ENCODE measurements at places on chromosomes 13 and 19.

GRCh38 chr13:20140487-20140886 is 20.4 kb downstream of the GJA3 start:
- DNase-seq = no peak

GRCh38 chr13:60150538-60150937 is 13.2 kb downstream of the DIAPH3 start:
- no peak for DNase-seq

GRCh38 chr19:49809160-49809940 is 3.7 kb downstream of the FUZ start:
- peak; percentile 30 for DNase-seq

DNA sequence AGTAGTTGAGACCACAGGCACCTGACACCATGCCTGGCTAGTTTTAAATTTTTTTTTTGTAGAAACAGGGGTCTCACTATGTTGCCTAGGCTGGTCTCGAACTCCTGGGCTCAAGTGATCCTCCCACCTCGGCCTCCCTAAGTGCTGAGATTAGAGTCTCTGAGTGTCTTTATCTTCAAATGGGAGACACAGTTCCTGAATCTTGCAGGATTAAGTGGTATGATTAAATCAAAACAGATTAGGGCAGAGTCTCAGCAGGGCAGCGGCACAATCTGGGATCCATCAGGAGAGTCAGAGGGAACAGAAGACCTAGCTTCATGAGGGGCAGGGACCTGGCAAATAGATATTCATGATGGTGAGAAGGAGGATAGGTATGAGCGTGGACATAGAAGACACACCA is 953 bp downstream of the RLN3 start:
- DNase-seq = no peak

GRCh38 chr13:50268500-50268899 is 253.3 kb downstream of the KCNRG start:
- no peak for DNase-seq

DNA sequence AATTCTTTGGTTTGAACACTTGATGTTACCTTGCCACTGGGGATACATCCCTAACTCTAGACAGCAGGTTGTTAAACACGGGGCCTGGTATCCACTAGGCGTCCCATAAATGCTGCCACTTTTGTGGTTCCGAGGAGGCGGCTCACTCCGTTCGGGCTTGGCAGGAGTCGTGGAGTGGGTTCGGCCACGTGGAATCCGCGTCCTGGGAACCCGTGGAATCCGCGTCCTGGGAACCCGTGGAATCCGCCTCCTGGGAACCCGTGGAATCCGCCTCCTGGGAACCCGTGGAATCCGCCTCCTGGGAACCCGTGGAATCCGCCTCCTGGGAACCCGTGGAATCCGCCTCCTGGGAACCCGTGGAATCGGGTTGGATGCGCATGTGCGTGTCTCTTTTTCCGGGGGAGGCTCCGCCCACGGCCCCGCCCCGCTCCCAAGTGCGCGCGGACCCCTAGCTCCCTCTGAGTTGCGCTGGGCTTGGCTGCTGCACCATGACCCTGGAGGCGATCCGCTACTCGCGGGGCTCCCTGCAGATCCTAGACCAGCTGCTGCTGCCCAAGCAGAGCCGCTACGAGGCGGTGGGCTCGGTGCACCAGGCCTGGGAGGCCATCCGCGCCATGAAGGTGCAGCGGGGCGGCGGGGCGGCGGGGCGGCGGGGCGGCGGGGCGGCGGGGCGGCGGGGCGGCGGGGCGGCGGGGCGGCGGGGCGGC is at the start of gene MRI1:
Gene MRI1 (plus strand): TSS at position 422 of the 707 bp plus-strand sequence. CDS start 67 bp downstream, at position 489.
- DNase-seq = peak; percentile 39

DNA sequence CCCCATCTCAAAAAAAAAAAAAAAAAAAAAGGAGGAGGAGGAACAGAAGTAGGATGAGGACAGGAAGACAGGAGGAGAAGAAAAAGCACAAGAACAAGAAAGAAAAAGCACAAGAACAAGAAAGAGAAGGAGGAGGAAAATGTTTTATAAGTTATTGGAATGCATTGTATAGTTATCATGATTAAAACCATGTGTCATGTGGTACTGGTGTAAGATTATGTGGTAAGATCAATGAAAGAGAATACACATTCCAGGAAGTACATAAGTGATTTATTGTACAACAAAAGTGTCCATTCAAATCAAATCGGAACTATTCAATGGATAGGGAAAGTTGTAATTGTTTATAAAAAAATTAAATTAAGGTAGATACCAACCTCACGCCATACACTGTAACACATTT is 167.7 kb downstream of the MZT1 start:
- DNase-seq = no peak

DNA sequence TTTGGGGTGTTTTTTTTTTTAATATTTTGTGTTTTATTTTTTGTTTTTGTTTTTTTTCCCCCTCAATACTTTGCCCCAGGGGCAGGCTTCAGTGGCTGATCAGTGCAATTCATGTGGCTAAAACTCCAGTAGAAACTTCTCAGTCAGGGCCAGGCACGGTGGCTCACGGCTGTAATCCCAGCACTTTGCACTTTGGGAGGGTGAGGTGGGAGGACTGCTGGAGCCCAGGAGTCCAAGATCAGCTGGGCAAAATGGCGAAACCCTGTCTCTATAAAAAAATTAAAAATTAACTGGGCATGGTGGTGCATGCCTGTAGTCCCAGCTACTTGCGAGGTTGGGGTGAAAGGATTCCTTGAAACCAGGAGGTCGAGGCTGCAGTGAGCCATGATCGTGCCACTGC is 17.4 kb upstream of the ATP8A2 start:
- DNase-seq = no peak

DNA sequence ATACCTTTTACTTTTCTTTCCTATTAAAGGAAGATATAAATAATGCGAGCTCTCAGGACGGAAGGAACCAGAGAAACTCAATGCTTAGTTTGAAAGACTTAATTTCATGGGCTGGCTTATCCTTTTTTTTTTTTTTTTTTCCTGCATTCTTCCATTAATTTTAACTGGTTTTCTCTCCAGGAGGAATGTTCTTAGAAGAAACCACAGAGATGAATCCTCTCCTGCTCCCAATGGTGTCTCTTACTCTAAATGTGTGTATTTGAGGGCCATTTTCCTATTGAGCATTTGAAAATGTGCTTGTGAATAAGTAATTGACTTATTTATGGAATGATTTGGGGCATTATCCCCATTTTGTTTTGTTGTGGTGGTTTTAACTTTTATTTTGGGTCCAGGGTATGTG is 494.9 kb downstream of the FOXO1 start:
- no peak for DNase-seq

DNA sequence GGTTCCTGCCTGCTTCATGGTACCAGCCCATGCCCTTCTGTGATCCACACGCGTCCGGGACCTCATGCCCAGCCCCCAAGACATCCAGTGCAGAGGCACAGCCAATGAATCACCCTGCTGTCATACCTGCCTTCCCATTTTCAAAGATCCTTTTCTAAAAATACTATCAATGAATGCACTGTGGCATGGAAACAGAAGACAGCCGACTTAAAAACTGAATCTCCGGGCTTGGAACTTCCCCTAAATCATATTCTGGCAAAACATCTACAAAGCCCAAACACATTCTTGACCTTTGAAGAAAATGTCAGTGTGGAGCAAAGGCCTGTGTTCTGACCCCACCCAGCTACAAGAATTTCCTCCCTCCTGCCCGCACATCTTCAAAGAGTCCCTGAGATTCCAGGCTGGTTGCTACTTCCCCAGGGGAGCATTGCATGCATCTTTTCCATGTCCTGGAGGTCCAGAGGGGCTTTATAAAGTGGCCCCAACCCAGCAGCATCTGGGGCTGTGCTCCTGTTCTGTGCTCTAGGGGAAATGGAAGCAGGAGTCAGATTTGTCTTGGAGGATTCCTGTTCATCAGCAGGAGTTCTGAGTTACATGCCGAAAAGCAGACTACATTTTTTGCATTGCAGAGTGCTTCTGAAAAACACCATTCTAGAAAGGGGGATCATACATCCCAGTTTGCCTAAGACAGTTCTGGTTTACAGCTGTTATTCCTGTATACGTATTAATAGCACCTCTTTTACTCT is 135.2 kb downstream of the USP12 start:
- no peak for DNase-seq

- DNase-seq = no peak
These were observed 3.7 kb upstream of the HSH2D start for GRCh38 chr19:16139752-16140151.

GRCh38 chr13:64531400-64531799 is 2698.7 kb downstream of the PCDH9 start:
- no peak for DNase-seq

GRCh38 chr19:39363901-39364457 is 21.8 kb downstream of the SAMD4B start:
- DNase-seq = no peak

GRCh38 chr13:96018135-96018534 is 35.1 kb downstream of the UGGT2 start:
- no peak for DNase-seq

DNA sequence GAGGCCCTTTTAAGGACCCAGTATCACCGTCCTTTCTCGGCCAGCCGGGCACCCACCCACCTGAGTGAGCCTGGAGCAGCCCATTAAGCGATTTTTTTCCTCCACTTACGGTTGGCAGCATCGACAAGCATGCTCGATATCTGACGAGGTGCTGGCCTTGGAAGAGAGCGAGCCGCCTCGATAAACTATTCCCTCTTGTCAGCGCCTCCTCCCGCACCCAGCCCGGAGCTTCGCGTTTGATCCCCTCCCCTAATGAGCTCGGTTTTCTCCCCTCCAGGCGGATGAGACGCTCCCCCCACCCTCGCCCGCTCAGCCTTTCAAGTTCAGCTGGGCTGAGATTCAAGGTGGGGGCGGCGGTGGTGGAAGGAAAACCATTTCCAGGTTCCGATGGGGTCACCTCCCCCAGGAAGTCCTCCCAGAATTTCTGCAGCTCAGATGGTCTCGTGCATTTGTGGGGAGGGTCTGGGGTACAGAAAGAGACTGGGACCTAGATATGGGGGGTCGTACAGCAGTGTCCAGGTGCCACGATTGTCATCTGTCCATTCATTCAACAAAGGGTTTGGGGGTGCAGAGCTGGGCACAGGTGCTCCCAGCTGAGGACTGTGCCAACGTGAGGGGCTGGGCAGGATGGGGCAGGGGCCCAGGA is 18.9 kb upstream of the ONECUT3 start:
- no peak for DNase-seq

GRCh38 chr13:25213715-25214114 is 41.6 kb upstream of the AMER2 start:
- no peak for DNase-seq

- no peak for DNase-seq
These were observed 59.4 kb upstream of the SPRY2 start for GRCh38 chr13:80400164-80400864.

GRCh38 chr13:26628706-26629105 is 71.2 kb downstream of the WASF3 start:
- no peak for DNase-seq

DNA sequence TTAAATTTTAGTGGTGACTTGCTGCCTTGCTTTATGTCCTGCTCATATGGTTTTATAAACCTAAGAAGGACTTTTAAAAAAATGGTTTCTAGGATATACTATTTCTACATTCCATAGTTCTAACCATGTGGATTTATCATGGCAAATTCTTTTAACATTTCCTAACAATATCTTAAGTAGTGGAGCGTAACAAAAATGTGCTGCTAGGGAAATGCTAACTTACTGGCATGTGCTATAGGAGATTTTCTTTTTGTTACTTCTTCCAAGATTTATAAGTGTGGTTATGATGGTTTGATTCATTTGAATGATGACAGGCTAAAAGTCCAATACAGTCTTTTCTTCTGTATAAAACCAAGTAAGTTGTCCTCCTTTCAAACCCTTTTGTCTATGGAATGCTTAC is 713.7 kb downstream of the SLITRK1 start:
- DNase-seq = no peak

DNA sequence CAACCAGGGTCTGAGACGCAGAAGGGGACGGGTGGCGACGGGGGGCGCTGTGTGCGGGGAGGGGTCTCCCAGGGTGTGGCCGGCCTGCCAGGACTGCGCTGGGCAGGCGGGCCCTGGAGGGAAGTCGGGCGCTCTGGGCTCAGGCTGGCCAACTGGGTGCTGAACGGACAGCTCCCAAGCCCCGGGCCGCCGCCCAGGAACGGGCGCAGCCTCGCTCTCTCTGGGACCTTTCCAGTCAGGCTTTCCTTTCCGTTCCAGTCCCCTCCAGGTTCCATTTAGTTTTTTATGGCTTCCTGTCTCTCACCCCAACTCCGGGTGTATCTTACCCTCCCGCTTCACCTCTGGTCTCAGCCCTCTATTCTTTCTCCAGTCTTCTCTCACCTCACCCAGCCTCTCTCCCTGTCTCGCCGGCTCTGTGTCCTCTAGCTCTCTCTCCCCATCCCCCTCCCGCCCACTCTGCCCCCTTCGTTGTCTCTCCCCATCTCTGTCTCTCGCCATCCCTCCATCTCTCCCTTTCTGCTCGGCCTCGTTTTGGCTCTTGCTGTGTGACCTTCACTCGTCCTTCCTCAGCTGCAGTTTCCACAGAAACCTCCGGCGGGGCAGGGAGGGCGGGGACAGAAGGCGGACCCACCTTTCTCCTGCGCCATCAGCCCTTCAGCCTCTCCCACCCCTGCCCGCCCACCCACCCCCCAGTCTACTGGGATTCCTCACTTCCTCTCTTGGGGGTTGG is 3.3 kb upstream of the ATP1A3 start:
- peak; percentile 58 for DNase-seq

DNA sequence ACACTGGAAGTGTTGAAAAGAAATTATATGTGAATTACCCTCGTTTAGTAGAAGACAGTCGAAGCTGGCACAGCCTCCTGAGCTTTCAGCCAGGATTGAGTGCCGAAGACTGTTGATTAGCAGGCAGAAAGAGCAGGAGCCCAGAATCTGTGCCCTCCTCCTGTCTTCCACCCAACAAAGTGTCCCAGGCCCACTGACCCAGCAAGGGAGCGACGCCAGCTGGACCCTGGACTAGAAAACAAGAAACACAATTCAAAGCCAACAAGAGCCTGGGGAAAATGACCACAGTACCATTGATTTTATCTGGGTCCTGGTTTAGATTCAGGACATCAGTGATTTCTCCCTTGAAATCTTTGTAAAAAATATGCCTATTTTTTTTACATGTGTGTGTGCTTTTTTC is 120.7 kb downstream of the RXFP2 start:
- no peak for DNase-seq

DNA sequence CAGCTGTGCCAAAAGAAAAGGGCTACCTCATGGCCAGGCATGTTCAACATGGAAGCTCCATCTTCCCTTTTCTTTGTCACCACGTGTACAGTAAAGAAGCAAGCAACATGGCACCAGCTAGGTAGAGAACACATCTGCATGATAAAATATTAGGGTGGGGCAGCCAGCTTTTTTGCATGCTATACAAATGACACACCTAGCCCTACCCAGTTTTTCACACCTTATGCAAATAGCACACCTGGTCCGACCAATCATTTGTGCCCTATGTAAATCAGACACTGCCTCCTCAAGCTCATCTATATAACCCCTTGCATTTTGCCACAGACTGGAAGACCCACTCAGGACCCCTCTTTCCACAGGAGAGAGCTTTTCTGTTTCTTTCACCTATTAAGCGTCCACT is 85.5 kb downstream of the STOML3 start:
- DNase-seq = no peak

All from progenitor cell of endocrine pancreas (in vitro differentiated cells).